ENCODE measurements at places on chromosomes 1 and 21. TPM values are rescaled to one million over a fixed set of nuclear protein-coding genes. Genes with fewer than 3 reads are reported as not detected.

Gene ALX3
- not detected for total RNA-seq

Gene CAPN9
- not detected for total RNA-seq

Gene AADACL4
- not detected for total RNA-seq

Gene PDE4B
- 34.5 TPM for total RNA-seq

Gene RER1
- total RNA-seq = 214 TPM

Gene KRTAP27-1
- not detected for total RNA-seq

Gene KCNJ10
- not detected for total RNA-seq

Gene KRTAP11-1
- not detected for total RNA-seq

Gene USH2A
- not detected for total RNA-seq

GRCh38 chr1:10947691-10948462 lies 64.6 kb upstream of the TARDBP start:
- no peak for DNase-seq

DNA sequence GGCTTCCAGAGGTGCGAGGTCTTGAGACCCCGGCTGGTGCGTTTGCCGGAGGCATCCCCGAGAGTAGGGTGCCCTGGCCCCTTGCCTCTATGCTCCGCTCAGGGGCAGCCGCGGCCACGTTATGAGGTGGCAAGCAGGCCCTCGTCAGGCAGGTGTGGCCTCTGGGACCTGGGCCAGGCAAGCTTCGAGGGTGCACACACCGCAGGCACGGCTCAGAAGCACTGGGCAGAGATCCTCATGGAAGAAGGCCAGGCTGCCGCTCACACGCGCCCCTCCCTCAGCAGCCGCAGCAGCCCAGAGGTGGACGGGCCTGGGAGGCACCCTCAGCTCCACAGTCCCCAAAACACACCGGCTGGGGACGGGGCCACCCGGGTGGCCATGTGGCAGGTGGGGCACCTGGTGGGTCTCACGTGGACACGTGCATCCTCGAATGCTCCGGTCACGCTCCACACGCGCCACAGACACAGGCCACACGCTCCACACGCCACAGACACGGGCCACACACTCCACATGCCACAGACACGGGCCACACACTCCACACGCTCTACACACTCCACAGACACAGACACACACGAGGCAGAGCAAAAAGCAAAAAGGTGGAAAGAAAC lies 6.5 kb downstream of the SDF4 start:
- no peak for DNase-seq

GRCh38 chr21:36522219-36522808 lies 42.4 kb upstream of the CLDN14 start:
- DNase-seq = no peak

- DNase-seq = no peak
Observed at GRCh38 chr1:227791425-227792143, 23.9 kb upstream of the PRSS38 start.

- no peak for DNase-seq
Observed at GRCh38 chr1:40766560-40766959, 17.0 kb upstream of the KCNQ4 start.

- DNase-seq = peak; percentile 41
Observed at GRCh38 chr1:36342426-36343185, 19.2 kb upstream of the EVA1B start.

- no peak for DNase-seq
Observed at GRCh38 chr1:31299365-31299764, 2.5 kb downstream of the ZCCHC17 start.

- no peak for DNase-seq
Observed at GRCh38 chr1:230268371-230269170, 157.6 kb downstream of the PGBD5 start.

DNA sequence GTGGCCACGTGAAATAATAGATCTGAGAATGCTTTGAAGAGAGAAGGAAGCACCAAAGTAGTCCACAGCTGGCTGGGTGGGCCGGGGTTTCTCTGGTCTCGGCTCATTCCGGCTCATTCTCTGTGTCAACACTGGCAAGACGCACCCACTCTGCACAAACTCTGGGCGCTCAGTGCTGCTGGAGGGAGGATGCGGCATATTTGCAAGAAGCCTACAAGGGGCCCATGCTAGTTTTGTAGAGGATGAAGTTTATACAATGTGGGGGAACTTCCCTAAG lies 28.8 kb upstream of the TMPRSS2 start:
- DNase-seq = no peak

DNA sequence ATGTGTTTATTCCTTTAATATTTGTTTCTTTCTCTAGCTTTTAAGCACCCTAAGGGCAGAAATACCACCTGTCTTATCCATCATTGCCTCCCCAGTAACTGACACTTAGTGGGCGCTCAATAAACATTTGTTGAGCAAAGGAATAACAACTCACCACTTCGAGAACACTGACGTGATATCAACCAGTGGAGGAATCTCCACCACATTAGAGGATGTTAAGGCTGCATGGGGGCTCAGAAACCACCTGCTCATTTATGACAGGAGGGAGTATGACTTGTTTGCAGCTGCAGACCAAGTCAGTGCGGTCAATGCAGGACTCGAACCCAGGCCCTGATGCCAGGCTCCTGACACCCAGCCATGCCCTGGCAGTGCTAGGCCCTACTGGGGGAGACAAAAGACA lies 102.6 kb downstream of the MRPL37 start:
- DNase-seq = no peak

DNA sequence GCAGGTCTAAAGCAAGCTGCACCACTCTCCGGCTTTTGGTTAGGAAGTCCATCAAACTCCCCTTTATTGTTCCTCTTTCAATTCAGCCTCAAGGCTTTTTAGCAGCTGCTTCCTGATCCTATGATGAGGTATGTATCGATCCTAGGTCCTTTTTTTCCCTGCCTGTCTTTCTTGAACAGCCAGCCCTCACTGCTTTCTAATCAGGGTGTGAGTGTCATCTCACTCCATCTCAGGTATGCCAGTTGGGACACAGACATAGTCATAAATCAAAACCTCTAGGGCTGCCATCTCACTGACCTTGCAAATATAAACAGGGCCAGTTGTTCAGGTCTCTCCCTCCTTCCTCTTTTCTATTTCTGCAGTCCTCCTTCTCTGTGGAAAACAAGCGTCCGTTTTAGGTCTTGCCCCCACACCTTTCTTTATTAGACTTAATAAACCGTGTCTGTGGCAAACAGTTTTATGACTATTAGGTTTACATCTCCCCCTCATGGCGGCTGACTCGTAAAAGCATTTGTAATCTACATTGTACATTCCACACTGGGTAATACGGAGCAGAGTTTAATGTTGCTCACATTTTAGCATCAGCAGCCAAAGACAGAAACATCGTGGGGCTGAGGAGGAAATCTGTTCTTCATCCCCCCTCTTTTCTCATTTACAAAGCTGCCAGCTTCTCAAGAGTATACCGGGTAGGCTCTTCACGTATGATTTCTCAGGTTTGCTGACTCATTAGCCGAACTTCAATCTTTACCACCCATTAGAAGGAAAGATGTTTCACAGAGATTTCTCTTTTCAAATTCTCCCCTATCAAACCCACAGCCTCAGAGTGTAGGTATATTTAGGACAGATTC lies 11.6 kb downstream of the STYXL2 start:
- no peak for DNase-seq

DNA sequence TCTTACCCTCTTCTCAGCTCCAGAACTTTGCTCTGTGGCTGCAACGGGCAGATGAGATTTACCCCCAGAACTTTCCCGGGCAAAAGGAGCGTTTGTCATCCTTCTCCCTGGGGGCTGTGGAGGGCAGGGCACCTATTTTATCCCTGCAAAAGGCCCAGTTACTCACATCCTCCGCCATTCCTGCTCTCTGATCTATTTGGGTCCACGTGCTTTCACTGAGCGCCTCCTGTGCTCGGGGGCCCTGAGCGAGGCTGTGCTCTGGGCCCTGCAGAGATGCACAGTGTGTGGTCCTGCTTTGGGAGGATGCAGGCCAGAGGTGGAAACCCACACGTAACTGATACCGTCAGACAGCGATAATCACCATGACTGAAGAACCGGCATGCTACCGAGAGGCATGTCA lies 2.4 kb upstream of the CSMD2 start:
- DNase-seq = no peak

DNA sequence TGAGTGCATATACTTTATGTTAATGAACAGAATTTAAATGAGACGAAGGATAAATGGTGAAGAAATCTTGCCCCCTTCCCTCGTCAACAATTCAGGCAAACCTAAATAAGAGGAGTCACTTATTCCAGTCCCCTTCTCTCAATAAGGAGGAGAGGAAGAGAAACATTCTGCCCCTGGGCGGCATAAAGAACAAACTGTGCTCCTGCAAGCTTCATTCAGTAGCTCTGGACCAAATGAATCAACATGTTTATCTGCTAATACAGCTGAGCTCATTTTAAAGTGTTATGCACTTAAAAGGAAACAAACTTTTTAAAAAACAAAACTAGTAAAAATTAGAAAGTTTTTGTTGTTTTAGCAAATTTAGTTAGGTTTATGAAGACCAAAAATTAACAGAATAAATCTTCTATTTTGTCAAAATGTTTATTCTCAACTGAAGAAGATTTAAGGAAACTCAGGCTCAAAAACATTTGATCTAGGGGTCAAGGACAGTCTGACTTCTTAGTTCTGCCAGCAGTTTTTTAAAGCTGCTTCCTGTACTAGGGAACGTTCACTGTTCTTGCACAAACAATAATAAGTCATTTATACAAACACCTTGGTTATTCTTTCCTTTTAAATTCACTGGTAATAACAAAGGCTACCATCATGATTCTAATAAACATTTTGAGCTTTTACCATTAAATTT lies 58.3 kb downstream of the AKT3 start:
- DNase-seq = no peak

- DNase-seq = no peak
Observed at GRCh38 chr1:177246710-177247580, 76.2 kb downstream of the BRINP2 start.

DNA sequence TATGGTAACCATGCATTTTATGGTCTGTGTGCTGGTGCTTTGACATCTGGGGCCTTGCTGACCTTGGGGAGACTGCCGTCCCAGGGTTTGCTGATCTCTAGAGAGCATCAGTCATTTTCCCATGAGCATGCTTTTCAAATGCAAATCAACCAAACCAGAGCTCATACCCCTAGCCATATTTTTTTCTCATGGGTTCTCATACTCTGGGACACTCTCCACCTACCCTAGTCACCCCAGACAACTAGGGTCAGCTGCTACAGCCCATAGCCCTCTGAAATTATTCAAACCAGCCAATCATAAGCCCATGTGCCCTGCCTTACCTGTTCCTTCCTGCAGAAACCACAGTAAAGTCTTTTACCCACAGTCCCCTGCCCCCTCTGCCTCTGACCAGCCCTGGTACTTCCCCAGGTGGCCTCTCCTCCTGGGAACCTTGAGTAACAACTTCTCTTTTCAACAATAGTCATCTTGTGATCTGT lies 132.0 kb downstream of the MAP3K21 start:
- DNase-seq = no peak

GRCh38 chr1:178362747-178363146 lies 134.0 kb downstream of the CLEC20A start:
- no peak for DNase-seq

DNA sequence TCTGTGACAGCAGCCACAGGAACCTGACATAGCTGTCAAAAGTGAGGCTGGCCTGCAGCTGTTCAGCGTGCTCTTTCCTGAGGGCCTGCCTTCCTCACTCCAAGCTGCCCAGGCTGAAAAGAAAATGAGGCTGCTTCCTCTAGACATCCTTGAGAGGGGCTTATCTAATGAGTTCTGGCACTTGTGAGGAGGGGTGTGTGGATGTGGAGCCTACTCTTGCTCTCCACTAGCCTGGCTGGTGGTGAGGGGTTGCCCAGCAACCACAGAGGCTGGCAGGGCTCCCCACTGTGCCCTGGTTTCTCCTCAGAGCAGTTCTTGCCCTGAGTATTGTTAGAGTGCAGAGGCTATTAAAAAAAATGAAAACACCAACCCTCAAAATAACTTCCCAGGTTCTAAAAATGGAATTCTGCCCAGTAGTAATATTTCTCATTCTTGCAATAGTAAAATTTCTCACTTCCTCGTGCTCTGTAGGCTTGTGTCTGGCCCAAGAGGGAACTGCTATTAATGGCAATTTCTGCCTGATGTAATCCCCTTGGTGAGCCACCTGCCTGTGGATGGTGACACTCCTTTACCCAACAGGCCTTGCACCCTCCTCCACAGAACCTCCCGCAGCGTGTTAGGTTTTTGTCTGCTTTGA lies 52.6 kb upstream of the EPS8L3 start:
- DNase-seq = no peak

GRCh38 chr1:182841368-182841988 lies 2.3 kb downstream of the DHX9 start:
- DNase-seq = no peak

DNA sequence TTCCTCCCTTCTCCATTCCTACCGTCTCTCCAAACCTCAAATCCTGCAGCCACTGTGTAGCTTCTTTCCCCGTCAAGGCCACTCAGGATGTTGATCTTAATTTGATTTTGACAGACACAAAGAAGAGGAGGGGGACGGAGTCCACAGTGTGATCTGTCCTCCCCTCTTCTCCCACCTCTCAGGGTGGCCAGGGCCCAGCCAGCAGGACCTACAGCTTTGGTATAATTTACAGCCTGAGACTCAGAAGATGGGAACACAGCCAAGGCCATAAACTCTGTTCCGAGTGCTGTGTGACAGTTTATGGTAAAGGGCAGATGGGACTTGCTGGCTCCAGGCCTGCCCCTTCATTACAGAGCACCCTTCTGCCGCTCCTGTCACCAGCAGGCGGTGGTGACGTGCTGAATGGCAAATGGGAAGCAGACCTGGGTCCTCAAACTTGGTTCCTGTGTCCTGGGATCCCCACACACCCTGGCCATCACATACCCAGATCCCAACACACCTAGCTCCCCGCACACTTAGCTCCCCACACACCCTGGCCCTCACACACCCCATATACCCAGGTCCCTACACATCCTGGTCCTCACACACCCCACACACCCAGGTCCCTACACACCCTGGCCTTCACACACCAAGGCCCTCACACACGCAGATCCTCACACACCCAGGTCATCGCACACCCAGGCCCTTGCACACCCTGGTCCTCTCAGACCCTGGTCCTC lies 71.6 kb downstream of the CD2 start:
- no peak for DNase-seq

- no peak for DNase-seq
Observed at GRCh38 chr1:6783936-6784559, 1.2 kb upstream of the CAMTA1 start.

DNA sequence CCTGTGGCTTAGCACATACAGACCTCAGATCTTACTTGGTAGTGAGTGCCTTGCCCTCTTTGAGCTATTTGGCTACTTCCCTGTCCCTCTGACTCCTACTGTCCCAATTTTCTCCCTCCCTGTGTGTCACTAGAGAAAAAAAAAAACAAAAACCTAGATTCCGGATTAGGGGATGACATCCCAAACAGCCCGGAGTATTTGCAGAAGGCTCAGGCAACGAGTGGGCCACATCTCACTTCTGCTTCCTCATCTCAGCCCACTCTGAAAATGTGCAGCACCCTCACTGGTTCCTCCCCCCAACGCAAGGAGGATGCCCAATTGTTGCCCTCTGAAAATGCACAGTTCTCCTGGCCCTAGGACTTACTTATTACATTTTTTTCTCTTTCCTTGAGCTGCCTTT lies 4.9 kb downstream of the NHLH1 start:
- no peak for DNase-seq

Data from CD8-positive, alpha-beta memory T cell (primary cell).